CD4-positive, alpha-beta T cell treated with Interleukin-4 for 1 hour (primary cell): ENCODE measurements at places on chromosomes 3 and 15.

- no peak for DNase-seq
These were observed 24.9 kb upstream of the GABRA5 start for GRCh38 chr15:26841941-26842340.

GRCh38 chr3:116241677-116242076 lies 203.6 kb downstream of the LSAMP start:
- DNase-seq = no peak

DNA sequence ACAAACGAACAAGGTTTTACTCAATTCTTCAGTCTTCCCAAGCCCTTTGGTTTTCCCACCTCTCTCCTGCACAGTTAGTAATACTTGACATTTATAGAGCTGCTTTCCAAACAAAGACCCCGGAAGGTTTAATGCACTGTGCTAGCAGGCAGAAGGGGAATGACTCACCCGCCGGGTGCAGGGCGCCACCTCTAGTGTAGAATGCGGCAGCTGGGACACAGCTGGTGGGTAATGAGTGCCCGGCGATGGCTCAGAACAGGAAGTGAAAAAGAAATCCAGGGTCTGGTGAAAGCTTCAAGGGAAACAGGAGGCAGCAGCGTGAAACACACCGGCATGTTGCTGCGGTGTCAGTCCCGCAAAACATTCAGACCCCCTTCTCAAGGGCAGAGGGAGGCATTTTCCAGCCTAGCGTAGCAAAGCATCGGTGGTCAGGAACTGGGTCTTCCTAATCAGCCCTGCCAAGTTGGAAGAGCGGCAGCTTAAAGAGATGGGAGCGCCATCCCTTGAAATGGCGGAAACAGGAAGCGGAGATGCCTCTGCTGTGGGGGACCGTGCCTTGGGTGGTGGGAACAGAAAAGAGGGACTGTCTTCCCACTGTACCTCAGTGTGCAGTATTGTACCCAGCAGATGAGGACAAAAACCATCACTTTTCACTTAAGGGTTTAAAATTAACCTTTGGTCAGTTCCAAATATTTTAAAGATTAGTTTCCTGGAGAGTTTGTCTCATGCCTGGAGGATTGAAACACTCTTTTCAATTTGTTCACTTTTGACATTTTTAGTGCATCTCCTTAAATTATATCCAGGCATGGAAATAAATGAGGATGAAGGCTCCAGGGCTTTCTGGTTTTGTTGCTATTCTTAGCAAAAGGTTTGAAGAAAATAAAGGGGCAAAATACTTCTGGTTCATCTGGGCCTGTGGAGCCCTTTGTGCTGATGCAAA lies 160.7 kb upstream of the MCTP2 start:
- DNase-seq = no peak

GRCh38 chr3:97763586-97764406 lies 762 bp upstream of the ARL6 start:
- no peak for DNase-seq

GRCh38 chr3:71050538-71051258 lies 532.8 kb downstream of the FOXP1 start:
- peak; percentile 26 for DNase-seq

- DNase-seq = no peak
These were observed 265.6 kb downstream of the FOXP1 start for GRCh38 chr3:71317749-71318457.

DNA sequence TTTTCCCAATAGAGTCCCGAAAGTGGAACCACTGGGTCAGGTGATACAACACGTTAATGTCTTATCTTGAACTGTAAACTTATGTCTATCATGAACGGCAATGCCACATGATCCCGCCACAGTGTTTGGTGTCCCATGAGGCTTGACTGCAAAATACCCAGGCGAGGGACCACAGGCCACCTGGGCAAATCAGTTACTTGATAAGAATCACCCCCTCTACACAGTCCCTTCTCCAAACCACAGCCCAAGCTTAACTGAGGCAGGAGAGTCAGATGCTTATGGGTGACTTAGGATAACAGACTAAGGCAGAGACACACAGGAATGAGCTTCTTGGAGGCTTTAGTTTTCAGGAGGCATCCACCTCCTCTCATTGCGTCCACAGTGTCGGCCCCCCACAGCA lies 42.9 kb upstream of the SNRPA1 start:
- no peak for DNase-seq

- DNase-seq = no peak
These were observed 7.7 kb upstream of the FBN1 start for GRCh38 chr15:48653216-48653615.

DNA sequence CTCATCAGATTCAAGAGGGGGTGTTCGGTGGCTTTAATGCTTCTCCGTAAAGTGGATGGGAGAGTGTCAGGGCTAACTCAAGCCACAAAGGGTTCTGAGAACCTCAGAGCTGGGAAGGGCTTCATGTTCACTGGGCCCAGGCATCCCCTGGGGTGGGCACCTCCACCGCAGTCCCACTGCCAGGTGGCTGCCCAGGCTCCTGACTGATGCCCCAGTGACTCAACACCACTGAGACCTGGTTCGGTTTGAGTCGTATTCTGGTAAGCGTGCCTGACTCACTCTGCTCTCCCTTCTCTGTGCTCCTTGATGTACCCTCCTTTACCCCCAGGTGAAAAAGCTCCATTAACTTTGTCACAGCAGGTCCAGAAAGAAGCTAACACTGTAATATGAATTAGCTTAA lies 304.6 kb downstream of the RPLP1 start:
- no peak for DNase-seq

GRCh38 chr3:42014921-42015533 lies 53.1 kb upstream of the ULK4 start:
- DNase-seq = peak; percentile 35

DNA sequence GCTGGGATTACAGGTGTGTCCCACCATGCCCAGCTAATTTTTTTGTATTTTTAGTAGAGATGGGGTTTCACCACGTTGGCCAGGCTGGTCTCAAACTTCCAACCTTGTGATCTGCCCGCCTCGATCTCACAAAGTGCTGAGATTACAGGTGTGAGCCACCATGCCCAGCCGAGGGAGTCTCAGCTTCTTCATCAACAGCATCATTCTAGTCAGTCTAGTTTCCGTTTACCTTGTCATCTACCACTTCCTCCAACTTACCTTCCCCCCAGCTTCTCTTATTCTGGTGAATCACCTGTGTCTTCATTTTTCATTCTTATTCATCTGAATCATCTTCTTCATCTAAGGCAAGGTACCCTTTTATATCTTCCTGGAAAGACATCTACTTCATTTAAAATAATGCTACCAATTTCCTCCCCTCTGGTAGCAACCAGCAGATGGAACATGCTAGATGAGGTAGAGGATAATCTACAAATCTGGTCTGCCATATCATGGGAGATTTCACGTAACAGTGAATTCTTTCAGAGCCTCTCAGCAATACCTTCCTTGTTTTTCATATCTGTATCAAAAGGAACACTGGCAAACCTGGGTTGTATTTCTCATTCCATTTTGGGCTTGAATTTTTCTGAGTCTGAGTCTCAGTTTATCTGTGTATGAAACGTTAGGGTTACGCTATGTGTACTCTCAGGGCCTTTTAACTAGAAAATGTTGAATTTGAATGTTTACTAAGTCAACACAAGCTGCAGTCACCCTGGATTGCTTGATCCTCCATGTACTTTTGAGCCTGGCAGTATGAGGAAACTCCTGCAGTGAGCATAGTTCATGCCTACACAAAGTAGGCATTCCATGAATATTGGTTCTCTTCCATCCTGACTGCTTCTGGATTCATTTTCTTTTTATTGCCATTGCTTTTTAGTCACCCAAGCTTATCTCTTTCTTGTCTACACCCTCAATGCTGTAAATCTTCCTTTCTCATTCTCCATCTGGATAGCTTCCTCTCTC lies 16.8 kb downstream of the LPP start:
- DNase-seq = peak; percentile 47

DNA sequence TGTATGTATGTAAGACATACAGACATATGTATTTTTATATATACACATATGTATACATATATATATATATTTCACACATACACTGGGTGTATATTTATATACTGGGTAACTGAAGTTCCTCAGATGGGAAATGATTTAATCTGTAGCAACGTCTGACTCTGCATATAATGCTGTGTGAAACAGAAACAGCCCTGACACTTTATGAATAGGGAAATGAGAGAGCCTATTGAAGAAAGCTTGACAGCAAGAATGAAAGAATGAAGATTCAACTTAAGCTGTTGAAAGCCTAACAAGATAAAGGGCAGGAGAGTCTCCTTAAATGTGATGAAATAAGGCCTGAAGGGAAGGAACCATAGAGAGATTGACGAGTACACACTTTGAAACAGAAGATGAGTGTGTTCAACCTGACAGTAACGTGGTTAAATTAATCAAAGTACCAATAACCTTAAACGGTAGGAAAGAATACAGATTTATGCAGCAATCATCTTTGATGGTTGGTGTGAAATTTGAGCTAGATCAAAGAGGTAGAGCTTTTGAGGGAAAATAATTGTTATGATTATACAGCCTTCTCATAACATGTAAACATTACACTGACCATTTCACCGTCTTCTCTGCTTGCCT lies 169.9 kb downstream of the MECOM start:
- no peak for DNase-seq

DNA sequence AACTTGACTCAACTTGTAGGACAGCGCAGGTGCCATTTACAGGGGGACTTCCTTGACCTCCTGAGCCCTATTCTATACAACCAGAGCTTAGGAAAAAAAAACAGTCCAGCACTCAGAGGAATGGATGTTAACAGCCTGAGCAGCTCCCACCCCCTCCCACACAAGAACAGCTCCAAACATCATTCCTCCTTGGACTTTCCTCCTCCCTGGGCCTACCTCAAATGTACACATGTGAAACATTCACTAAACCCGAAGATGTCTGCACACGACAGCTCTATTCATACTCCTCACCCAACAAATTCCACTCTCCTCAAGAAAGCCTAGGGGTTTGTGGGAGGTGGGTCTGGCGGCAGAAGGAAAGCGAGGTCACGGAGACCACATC lies 503 bp upstream of the ATRIP start:
- DNase-seq = no peak

DNA sequence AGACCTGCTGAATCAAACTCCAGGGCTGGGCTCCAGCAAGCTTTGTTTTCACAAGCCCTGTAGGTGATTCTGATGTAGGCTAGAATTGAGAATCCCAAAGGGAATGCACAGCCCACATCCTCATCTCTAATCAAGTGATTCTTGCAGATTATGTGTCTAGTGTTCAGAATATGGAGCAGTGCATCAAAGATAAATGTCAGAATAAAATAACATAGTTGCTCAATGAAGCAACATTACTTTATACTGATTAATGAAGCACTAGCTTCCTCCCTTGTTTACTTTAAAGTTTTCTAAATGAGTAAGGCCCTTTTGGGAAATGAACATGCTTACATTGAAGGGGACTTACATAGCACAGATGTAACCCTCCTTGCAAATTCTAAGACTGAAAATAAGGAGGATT lies 39.2 kb downstream of the NUP210 start:
- no peak for DNase-seq

DNA sequence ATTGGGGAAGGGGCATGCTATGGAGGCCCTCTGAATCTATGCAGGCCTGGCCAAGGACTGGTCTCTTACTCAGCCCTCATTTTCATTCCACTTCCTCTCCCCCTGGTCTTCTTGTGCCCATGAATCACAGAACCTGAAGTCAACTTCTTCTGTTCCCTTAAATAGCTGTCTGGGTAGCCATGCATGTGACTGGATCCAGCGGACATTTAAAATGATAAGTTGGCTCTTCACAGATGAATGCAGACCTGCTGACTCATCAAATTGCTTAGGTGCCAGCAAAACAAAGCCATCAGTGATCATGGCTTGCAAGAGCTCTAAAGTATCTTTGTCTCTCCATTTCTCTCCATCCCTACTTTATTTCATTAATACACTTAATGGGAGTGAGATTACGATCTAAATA lies 90.1 kb upstream of the CADPS start:
- no peak for DNase-seq

GRCh38 chr3:32482693-32483092 lies 20.0 kb downstream of the CMTM6 start:
- DNase-seq = no peak

DNA sequence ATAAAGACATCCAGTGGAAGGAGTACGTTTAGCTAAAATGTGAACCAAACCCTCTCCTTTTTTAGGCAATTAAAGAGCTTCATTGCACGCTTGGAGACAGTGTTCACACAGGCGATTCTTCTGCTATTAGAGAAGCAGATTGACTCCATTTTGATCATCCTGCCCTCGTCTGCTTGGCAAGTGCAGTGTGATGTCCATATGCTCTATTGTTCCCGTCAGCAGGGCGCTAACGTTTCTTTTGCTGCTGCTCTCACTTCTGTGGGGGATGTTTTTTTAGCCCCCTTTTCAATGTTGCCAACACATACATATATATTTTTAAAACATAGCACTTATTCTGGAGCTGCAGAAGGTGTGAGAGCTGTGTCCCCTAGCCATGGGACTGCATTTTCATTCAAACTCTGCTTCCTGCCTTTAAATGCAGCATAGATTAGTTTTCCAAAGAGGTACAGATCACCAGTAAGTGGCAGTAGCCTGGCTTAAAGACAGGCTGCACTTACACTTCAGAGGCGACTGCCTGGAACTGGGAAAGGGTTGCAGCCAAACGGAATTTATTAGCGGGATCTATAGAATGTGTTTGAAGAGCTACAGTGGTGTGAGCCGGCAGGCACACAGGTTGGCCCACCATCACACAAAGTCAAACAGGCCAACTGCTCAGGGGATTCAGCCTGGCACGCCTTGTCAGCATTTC lies 292.6 kb upstream of the DPH6 start:
- DNase-seq = no peak

DNA sequence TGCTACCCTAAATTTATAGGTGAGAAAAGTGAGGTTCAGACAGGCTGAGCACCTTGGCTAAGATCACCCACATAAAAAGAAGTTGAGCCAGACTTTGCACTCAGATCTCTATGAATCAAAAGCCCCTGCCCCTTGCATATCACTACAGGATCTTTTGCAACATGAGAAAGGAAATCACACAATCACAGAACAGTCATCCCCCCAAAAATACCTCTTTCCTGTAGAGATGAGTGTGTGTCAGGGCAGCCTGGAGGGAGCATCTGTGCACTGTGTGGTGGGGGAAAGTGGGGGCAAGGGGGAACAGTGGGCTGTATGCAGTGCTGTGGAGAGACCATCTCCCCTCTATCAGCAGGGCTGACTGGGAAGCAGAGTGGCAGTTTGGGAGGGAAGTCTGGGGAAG lies 46.6 kb downstream of the EPHB3 start:
- DNase-seq = no peak

GRCh38 chr3:54133196-54133595 lies 10.8 kb downstream of the CACNA2D3 start:
- DNase-seq = no peak

DNA sequence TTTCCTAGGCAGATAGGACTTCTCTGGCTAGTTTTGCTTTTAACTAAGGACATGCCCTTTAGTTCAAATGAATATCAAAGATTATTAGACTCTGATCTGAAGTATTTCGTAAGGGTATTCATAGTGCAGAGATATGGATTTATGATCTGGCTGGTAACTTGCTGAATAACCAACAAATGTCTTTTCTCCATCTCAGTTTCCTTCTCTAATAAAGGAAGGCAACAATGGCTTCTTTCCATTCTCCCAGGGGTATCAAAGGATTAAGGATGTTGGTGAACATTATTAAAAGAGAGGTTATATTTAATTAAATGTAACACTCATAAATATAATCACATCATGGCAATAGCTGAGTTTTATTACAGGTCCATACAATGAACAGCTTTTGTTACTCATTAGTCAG lies 79.2 kb upstream of the STXBP5L start:
- no peak for DNase-seq
